ENCODE measurements at places on chromosomes 3 and 15.

GRCh38 chr3:185325946-185326791 lies 36.8 kb upstream of the MAP3K13 start:
- no peak for DNase-seq

DNA sequence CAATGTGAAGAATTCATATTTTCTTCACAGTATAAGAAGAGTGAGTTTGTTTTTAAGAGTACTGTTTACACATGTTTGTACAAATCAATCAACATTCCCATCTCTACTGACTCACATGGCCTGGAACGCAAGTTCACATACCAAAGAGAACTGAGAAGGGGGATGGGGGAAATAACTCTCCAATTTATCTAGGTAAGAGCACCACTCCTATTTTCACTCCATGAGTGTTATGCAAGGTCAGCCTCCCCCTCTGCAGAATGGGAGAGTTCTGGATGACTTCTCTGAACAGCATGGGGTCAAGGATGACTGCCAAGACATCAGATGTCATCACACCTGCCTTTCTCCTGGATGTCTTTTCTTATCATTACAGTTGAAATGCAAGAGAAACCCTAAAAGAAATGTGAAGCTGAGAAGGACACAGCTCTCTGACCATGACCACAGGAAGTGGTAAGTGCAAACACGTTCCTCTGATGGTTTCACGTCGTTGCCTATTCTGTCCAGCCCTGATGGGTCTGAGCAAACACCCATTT lies 95.2 kb downstream of the SEMA6D start:
- no peak for DNase-seq

GRCh38 chr3:100209169-100209568 lies 51.6 kb upstream of the TBC1D23 start:
- DNase-seq, result no peak

- DNase-seq, result no peak
These were observed 75.9 kb downstream of the SST start for GRCh38 chr3:187594272-187594671.

- DNase-seq, result no peak
These were observed 13.7 kb upstream of the ZNF660 start for GRCh38 chr3:44571024-44571423.

DNA sequence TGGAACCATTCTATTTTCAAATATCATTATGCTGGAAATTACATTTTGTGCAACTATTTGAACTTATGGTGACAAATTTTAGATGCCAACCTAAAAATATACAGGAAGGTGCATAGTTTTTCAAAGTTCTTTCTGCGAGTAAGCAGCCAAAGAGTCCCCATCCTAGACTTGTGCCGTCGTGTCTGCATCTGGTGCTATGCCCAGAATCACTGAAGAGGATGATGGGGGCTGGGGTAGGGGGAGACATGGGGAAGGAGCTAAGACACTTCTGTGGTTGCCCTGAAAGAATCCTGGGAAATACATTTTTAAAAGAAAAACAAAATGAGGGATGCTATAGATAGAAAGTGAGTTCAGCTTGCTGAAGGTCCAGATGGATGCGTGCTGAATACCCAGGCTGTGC lies 21.2 kb upstream of the FAM81A start:
- no peak for DNase-seq

GRCh38 chr3:171195686-171196085 lies 169.2 kb upstream of the SLC2A2 start:
- no peak for DNase-seq

GRCh38 chr3:191761906-191762305 lies 300.9 kb downstream of the PYDC2 start:
- no peak for DNase-seq

GRCh38 chr3:148230473-148230872 lies 467.2 kb upstream of the AGTR1 start:
- no peak for DNase-seq

DNA sequence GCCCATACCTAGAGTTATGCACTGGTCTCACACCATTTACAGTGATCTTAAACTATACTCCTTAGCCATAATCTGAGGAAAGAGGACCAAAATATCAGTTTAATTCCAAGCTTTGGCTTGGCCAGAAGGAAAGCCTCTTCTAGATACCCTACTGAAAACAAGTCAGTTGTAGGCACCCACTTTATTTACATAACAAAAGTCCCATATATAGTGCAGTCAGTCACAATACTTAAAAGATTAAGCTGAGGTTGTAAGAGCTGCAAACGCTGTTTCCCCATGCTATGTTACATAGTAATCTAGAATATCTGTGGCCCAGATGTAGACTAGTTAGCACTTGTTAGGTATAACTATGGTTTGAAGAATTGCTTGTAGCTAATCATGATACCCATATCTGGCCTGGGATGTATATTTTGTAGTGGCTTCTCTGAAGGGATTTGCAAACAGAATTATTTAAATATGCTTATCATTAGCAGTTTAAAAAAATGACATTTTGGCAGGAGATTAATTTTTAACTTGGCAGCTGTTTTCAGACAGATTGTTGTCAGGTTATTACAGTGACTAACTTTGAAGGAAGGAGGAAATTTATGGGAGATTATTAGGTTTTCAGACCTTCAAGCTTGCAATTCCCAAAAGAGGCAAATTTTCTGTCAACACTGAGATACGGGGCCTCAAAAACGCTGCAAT lies 160.4 kb upstream of the SLC2A2 start:
- DNase-seq, result no peak

GRCh38 chr3:44323341-44323955 lies 15.1 kb upstream of the TCAIM start:
- no peak for DNase-seq

DNA sequence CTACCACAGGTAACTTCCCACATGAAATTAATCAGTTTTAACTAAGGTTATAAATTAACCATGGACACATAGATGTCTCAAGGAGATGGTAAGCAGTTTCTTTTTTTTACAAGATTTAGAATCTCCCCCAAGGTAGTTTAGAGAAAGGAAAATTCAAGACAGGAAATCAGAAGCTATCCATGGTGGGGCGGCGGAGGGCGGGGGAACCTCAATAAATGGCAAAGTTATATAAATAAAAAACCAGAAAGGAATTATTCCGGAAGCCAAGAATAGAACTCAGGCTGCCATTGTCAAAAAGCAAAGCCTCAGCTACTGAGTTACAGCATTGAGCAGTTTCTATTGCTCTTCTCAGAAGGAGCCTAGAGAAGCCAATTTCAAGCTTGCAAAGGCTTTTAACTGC lies 172.1 kb upstream of the SMAD3 start:
- DNase-seq, result no peak

DNA sequence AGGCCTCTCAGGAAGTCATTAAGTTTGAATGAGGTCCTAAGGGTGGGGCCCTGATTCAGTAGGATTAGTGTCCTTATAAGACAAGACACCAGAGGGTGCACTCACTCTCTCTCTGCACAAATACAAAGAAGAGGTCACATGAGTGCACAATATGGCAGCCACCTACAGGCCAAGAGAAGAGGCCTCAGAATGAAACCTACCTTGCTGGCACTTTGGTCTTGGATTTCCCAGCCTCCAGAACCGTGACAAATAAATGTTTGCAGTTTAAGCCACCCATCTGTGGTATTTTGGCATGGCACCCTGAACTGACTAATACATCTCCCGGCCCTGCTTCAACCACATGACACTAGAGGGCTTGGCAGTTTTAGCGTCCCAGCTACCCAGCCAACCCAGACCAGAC lies 73.9 kb upstream of the CHRNB4 start:
- DNase-seq, result no peak

- no peak for DNase-seq
These were observed 32.2 kb upstream of the LRTM1 start for GRCh38 chr3:54960082-54960481.

DNA sequence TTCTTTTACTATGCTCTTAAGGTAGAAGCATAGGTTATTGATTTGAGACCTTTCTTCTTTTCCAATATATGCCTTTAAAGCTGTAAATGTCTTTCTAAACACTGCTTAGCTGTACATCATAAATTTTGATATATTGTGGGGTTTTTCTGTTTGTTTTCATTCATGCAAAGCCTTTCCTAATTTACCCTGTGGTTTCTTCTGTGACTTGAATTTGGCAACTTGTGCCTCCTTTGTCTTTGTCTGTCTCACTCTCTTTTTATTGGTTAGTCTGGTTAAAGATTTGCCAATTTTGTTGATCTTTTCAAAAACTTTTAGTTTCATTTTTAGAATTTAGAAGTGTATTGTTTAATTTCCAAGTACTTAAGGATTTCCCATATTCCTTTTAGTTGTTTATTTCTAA lies 343.1 kb downstream of the OXSM start:
- no peak for DNase-seq

DNA sequence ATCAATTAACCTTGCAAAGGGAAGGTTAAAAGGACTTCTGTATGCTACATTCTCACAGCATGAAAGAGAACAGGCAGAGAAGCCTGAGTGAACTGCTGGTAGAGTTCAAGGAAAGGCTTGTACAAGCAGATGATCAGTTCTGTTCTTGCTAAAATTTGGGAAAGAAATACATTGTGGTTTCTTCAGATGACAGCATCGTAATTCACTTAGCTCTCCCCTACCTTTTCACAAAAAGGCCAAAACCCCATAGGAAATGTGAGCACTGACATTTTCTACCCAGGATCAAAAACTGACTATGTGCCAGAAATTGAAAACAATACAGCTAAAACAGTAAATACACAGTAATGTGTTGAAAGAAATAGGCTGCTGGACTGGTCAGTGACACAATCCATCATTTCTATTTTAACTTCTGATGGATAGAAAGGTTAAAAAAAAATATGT lies 216.4 kb downstream of the DPH6 start:
- DNase-seq, result no peak

DNA sequence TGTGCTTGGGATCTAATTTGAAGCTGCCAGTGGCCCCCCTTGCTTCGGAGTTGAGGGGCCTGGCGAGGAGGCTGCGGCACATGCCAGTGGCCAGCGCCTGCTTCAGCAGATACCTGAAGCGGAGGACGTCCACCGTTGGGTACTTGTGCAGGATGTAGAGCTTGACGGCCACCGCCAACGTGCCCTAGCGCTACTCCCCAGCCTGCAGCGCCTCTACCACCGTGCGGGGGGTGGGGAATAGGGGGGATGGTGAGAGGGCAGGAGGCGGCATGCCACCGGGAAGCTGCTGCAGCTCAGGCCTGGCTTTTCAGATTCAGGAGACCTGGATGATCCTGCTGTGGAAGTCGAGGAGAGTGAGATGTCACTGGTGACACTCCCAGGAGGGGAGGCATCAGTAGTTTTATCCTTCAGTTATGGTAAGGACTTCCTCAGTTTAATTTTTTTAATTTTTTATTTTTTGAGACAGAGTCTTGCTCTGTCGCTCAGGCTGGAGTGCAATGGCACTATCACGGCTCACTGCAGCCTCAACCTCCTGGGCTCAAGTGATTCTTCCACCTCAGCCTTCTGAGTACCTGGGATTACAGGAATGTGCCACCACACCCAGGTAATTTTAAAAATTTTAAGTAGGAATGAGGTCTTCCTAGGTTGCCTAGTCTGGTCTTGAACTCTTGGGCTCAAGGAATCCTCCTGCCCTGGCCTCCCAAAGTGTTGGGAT lies 150.6 kb upstream of the FRMD4B start:
- no peak for DNase-seq

DNA sequence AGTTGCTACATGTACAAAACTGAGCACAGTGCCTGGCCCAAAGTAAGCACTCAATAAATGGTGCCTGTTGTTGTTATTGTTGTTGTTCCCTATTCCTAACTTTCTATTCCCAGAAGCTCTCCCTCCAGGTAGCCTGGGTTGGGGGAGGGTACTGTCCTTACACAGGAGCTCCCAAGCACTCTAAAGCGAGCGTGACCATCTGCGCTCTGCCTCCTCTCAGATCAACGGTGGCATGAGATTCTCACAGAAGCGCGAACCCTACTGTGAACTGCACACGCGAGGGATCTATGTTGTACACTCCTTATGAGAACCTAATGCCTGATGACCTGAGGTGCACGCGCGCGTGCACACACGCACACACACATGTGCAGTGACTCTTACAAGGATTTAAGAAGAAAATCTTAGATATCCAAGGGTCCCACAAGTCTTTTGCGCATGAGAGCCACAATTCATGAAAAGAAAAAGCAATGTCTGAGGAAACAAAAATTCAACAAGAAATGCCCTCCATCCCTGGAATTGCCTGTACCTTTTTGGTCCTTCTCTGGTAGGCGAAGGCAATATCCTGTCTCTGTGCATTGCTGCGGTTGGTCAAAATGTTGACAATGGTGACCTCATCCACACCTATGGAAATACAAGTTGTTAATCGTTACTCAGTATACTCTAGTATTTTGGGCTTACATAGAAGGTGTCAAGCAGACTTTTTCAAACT lies 33.7 kb downstream of the ANXA2 start:
- DNase-seq, result no peak

All from cortex of kidney (tissue), 1 donor.